ENCODE measurements at places on chromosomes 1 and 21. TPM values are rescaled to one million over a fixed set of nuclear protein-coding genes. Genes with fewer than 3 reads are reported as not detected.

- DNase-seq = peak; percentile 97
Observed at GRCh38 chr1:8026153-8026975, at the start of gene ERRFI1. ERRFI1 (minus strand) TSS chr1:8026309; CDS start chr1:8015619, 10,690 bp downstream.

- no peak for DNase-seq
Observed at GRCh38 chr1:36559061-36559460, 76.3 kb upstream of the CSF3R start.

DNA sequence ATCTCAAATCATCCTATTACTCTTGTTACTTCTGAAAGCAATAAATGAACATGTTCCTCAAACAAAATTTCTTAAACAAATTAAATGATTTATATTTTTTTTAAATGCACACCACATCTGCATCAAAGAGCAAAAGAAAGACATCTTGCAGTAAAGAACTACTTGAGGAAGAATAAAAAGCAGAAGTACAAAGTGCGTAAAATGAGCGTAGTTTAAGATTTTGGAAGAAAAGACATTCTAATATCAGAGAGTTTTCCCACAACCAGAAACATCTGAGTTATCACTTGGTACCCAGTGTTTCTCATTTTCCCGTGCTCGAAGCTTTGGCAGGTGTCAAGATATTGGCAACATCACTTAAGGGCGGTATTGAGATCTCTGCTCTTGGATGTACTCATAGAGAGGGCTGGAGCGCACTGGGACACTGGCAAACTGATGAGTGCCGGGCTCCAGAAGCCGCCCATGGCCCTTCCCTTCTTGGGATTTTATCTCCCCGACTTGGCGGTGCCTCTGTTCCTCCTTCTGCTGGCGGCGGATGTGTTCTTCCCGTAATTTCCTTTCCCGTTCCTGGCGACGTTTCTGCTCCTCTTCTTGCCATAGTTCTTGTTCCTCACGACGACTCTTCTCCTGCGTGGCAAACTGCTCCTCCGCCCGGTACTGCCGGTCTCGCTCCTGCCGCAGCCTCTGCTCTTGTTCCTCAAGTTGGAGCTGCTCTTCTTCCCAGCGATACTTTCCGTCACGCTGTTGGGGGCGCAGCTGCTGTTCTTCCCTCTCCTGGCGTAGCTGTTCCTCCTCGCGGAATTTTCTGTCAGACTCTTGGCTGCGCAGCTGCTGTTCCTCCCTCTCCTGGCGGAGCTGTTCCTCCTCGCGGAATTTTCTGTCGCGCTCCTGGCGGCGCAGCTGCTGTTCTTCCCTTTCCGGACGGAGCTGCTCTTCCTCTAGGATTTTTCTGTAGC lies 7.9 kb downstream of the TCHH start:
- no peak for DNase-seq

DNA sequence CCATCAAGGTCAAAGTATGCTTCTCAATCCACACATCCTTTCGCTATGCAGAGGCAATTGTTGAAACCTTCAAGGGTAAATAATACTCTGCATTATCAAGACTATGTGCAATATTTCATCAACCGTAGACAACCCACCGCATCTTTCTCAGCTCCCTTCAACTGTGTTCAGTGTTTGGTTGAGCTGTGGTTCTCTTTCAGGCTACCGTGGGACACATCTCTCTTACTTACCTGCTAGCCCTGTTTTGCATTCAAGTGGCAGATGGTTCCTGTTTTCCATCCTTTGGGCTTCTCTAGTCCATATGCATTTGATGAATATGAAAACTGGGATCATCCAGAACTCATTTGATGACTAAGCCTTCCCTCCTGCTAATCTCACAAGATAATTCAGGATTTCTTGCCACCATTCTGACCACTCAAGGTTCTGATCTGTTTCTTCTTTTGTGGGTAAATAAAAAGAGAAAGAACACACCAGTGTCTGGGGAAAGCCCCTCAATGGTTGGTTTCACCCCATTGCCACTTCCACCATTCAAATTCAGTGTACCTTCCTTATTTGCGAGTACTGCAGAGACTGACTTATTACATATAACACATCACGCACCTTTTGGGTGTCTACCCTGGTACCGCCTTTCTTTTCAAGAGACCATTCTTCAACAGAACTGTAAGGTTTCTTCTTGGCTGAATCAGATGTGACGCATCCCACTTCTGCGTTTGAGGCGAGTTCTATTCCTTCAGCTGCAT lies 61.7 kb downstream of the BACE2 start:
- DNase-seq = no peak

DNA sequence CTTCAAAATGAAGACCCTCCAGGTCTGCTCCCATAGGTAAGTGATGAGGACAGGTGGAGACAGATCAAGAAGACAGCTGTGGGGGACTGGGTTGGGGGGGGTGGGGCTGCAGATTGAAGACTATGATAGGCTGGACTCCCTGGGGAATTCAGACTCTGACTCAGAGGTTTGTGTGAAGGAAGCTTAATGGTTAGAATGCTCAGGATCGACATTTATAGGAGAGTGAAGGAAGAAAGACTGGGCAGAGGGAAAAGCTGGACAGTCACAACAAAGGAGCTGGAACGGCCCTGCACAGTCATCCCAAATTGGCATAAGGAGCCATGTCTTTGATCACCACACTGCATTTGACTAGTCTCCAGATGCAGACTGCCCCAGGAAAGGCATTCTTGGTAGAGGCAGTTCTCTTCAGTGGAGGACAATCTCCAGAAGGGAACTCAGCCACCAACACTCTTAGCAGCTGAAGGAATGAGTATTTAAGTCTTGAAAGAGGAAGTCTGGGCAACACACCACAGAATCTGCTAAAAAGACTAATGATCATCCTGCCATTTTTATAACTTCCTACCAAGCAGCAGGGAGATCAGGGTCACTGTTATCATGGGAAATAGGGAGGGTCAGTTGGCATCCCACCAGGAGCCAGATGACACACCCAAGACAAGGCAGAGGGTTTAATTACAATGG lies 120.0 kb upstream of the ZC3H11B start:
- no peak for DNase-seq

DNA sequence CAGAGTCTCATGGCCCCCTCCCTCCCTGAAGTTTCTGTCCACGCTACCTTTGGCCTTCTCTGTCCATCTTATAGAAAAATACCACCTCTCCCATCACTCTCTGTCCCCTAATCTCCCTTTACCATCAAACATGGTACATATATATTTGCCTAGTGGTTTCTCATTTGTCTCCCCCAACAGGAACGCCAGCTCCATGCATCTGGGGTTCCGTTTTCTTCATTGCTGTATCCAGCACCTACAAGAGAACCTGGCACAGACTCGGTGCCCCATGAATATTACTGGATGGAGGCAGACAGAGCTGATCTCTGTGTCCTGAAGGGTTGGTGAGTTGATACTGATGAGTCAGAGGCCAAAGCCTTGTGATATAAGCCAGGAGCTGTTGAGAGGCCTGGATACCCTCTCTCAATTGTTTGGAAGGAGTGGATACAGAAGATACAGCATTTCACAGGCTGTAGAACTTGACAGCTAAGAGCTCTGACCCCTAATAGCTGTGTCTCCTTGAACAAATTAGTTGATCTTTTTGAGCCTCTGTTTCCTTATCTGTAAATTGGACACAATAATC lies 21.9 kb downstream of the HEYL start:
- DNase-seq = no peak

DNA sequence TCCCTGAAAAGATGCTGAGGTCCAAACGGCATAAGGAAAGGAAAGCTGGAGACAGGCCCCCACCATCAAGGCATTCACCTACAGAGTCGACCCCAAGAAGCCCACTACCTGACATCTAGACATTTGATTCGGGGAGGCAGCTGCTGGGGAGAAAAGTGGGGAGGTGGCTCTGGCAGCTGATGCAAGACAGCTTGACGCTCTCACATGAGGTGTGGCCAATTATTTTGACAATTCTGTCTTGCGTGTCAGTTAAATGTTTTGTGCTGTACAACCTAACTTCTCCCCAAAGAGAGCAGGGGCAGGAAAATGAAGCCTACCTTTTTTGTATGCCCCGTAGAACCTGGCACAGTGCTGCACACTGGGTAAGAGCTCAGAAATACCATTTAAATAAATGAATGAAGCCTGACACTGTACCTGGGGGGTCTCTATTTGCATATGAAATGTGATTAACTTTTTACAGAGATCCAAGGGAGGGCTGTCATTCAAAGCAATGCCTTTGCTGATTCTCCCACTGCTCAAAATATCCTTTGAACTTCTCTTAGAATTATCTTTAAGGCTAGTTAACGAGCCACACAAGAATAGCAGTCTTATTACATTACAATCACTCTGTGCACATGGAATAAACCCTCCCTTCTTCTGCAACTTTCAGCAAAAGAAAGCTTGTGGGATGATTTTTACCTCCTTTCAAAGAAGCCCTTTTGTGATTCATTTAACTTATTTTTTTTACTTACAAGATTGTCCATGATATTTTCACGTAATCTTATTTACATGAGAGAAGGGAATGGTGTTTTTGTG lies 163.2 kb downstream of the TNR start:
- DNase-seq = no peak

- DNase-seq = peak; percentile 48
Observed at GRCh38 chr1:198125995-198126735, 30.6 kb upstream of the NEK7 start.

- DNase-seq = no peak
Observed at GRCh38 chr1:188872376-188872775, 1605.3 kb downstream of the BRINP3 start.

DNA sequence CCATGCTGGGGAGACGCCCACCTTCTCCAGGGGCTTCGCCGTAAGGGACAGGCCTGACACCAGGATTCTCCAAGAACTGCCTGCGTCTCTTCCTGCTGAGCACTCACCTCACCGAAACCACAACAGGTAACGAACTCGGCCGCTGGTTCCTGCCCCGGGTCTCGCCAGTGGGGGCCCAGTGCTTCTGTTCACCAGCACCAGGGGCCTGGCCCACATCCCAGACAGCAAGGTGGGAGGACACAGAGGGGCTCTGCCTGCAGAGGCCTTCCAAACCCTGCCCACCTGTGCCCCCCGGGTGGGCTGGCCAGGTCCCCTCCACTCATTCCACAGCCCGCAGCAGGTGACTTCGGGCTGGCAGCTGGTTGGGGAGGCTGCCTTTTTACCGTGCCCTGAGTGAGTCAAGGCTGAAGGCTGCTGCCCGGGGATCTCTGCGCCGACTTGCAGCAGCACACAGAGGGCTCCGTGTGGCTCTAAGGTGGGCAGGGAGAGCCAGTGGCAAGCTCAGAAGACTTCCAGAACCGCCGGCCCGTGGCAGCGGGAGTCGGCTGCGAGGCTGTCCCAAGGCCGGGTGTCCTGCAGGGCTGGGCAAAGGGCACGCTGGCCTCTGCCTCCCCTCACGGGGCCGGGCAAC lies 14.7 kb upstream of the COL18A1 start:
- no peak for DNase-seq

- no peak for DNase-seq
Observed at GRCh38 chr1:25105836-25106235, 126.5 kb downstream of the SYF2 start.

DNA sequence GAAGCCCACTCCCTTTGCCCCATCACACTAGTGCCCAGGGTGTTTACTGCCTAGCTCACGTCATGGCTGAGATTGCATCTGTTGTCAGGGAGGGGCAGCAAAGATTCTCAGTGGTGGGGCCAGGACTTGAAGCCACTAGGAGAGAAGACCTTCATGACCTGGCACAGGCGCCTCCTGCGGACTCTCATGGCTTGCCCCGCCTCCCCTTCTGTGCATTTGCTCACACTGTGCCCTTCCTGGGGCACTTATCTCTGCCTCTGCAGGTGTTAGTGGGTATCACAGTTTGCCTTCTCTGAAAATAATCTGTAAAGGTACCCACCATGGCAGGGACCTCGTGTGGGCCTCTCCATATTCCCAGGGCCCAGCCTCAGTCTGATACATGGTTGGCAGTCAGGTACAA lies 20.1 kb downstream of the PTPRU start:
- no peak for DNase-seq

- DNase-seq = peak; percentile 46
Observed at GRCh38 chr1:181087400-181087901, 1.0 kb upstream of the IER5 start.

GRCh38 chr1:214102907-214103306 lies 115.1 kb downstream of the PROX1 start:
- DNase-seq = no peak

DNA sequence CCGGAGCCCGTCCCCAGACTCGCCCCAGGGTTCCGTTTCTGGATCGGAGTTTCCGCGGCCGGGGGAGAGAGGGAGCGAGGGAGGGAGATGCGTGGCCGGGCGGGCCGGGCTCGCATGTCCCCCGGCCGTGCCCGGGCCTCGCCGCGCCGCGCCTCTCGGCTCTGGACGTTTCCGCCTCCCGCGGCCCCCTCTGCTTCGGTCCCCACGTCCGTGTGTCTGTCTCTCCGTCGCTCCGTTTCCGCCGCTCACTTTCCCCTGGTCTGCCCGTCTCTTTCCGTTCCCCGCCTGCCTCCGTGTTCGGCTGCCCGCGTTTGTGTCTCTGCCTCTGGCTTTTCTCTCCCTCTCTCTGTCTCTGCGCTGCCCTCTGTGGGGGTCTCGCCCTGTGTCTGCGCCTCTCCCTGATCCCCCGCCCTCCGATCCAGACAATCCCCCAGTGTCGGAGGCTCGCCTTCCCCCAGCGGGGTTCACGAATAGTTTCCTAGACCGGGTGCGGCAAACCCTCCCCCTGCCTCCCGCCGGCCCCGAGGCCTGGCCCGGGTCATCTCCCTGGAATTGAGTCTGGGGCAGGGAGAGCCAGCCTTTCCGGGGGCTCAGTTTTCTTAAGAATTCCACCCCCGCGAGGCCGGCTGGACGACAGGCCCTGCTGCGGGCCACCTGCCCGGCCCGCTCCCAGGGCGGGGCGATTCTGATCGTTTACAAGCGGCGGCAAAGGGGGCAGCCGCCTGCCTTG lies 735 bp downstream of the NBL1 start:
- DNase-seq = peak; percentile 49

DNA sequence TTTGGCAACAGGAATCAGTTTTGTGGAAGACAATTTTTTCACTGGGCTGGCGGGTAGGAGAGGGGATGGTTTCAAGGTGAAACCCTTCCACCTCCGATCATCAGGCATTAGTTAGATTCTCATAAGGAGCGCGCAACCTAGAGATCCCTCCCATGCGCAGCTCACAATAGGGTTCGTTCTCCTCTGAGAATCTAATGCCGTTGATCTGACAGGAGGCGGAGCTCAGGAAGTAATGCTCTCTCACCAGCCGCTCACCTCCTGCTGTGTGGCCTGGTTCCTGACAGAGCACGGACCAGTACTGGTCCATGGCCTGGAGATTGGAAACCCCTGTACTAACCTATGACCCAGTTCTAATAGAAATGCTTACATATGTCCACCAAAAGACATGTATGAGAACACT lies 96.6 kb upstream of the KIAA1614 start:
- no peak for DNase-seq

- DNase-seq = no peak
Observed at GRCh38 chr1:155858800-155859233, 550 bp upstream of the SYT11 start.

- no peak for DNase-seq
Observed at GRCh38 chr21:45618846-45619485, 24.6 kb upstream of the PCBP3 start.

- DNase-seq = no peak
Observed at GRCh38 chr1:78880223-78880622, 126.3 kb downstream of the ADGRL4 start.

The DTL gene
- polyA plus RNA-seq = 7.5 TPM

The C1QC gene
- 35.5 TPM for polyA plus RNA-seq

The RYR2 gene
- 4.1 TPM for polyA plus RNA-seq

The UBR4 gene
- polyA plus RNA-seq = 73.7 TPM

The HAX1 gene
- polyA plus RNA-seq = 74.0 TPM

The FCRLB gene
- 0.42 TPM for polyA plus RNA-seq

The MAEL gene
- 0.39 TPM for polyA plus RNA-seq

The TNNI3K gene
- 3.1 TPM for polyA plus RNA-seq

The MLLT11 gene
- polyA plus RNA-seq = 15.1 TPM

The SERPINC1 gene
- polyA plus RNA-seq = 1.0 TPM

The OXCT2 gene
- polyA plus RNA-seq = 0.29 TPM

The EDN2 gene
- polyA plus RNA-seq = not detected

The LMOD1 gene
- polyA plus RNA-seq = 40.0 TPM

The KRTAP13-2 gene
- not detected for polyA plus RNA-seq

The PRAMEF5 gene
- not detected for polyA plus RNA-seq
